ENCODE measurements at places on chromosomes 7 and 10. TPM values are rescaled to one million over a fixed set of nuclear protein-coding genes. Genes with fewer than 3 reads are reported as not detected.

DNA sequence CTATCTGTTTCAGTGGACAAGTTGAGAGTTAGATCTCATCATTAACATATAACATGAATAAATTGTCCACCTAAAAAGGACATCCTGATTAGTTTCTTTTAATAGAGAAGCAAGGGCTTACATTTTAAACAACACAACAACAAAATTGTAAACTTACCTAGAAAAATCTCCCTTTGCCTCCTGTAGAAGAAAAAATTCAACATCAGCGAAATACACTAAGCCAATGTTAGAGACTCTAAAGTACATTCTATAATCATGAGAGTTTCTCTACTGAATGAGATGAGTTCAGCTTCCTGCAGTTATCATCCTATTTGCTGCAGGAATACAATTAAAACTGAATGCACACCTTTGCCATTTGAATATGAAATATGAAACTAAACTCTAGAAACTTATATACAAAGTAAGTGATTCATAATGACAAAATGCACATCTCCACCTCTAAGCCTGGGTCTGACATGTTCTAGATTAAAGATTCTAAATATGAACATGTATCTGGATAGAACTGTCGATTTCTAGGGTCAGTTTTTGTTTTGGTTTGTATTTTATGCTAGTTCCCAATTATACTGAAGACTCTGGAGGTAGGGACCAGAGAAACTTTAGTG lies 174.8 kb downstream of the PRPF18 start:
- DNase-seq, result no peak

DNA sequence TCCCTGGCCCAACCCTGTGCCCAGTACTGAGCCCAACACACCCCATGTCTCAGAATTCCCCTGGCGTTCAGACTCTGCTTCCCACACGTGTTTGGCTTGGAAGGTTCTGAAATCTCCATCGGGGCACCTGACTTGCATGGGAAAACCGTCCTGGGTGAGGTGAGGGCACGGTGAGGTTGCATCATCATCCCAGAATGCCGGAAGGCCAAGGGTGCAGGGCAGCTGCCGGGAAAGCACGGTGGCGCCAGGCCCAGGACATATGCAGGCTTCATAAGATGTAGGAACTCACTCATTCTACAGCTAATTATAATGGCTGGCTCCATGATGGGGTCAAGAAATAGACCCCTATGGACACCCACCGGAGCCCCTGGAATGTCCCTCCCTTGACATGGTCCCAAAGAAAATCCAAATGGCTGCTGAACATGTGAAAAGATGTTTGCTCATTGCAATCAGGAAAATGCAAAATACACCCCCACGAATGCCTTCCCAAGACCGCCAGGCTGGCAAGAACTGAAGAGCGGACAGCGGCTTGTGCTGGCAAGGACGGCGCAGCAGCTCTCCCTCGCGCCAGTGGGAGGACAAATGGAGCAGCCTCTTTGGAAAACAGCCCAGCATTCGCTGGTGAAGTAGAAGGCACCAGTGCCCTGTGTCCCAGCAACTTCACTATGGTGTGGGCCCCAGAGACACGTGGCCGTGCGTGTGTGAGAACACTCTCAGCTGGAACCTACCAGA lies 2.3 kb downstream of the KNDC1 start:
- DNase-seq, result peak; percentile 17

- no peak for DNase-seq
Observed at GRCh38 chr10:14215641-14216040, 115.1 kb downstream of the FRMD4A start.

- DNase-seq, result no peak
Observed at GRCh38 chr7:8564281-8564680, 130.9 kb downstream of the NXPH1 start.

DNA sequence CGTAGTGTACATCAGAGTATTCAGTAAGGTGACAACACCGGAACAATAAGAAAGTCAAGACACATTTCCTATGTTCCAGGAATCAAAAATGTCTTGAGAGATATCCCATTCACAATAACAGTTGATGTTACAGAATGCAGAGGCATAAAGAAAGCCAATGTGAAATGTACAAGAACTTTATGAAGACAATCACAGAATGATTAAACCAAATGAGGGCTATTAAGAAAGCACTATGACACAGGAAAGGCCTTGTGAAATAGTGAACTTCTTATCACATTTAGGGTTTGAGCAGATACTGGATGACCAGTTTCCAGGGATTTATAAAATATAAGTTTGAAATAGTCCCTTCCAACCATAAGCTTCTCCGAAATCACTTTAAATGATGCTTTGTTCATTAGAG lies 52.7 kb downstream of the VWDE start:
- DNase-seq, result no peak

DNA sequence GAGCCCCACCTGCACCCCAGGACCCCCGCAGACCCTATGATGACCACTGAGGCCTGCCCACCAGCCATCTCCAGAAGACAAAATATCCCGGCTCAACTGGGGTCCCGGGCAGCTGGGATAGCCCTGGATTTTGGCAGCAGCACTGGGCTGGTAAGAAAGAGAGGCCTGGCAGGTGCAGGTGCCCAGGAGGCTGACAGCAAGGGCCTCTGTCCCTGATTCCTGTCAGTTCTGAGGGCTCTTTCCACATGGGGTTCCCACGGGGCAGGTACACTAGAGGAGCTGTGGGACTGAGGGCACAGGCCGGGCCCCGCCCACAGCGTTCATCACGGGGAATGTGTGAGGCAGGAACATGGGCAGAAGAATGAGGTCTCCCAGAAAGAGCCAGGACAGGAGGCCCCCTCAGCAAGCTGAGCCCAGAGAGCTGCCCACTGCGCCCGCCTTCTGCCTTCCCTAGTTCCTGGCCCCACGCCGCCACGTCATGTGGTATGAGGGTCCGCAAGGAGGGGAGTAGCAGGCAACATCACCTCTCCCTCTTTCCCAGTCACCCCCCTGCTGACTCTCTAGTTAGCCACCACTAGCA lies 12.8 kb upstream of the NDST2 start:
- no peak for DNase-seq

GRCh38 chr10:51048792-51049191 lies 25.5 kb upstream of the PRKG1 start:
- no peak for DNase-seq

GRCh38 chr10:119452396-119452795 lies 90.1 kb downstream of the RGS10 start:
- no peak for DNase-seq

- DNase-seq, result peak; percentile 19
Observed at GRCh38 chr10:17742918-17743317, 9.1 kb upstream of the TMEM236 start.

DNA sequence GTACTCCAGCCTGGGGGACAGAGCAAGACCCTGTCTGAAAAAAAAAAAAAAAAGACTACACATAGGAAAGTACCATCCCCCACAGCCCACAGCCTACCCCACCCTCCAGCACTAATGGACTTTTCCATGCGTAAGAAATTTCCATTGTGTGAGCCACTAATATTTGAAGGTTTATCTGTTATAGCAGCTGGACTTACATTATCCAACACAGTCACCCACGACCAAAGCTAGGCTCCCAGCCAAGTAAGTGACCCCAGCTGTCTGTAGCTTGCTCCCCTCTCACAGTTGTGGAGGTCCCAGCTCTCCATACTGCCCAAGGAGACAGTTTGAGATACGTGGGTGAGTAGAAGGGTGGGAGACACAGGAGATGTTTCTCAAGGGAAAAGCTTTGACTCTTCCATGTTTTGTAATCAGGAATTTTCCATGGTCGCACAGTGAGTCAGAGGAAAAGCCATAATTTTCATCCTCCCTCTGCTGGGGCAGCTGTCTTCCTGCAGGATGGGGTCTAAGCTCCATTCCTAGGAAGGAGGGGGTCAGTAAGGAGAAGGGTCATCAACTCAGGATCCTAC lies 57.4 kb downstream of the CAV1 start:
- no peak for DNase-seq

DNA sequence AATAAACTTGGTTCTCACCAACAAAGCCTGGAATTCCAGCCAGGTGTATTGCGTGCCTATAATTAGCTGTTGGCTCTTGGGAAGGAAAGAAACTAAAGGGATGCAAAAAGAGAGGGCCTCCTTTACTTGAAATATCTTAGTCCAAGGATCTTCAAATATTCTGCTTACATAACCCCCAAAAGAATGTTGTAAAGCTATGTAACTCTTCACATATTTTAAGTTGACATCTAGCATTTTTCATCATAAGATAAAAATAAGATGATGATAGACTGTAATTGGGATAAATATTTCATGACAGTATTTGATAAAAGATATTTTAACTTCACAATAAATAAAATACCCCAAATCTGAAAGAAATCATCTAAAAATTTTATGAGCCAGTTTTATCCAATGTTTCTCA lies 52.5 kb upstream of the SEPTIN7 start:
- DNase-seq, result no peak

DNA sequence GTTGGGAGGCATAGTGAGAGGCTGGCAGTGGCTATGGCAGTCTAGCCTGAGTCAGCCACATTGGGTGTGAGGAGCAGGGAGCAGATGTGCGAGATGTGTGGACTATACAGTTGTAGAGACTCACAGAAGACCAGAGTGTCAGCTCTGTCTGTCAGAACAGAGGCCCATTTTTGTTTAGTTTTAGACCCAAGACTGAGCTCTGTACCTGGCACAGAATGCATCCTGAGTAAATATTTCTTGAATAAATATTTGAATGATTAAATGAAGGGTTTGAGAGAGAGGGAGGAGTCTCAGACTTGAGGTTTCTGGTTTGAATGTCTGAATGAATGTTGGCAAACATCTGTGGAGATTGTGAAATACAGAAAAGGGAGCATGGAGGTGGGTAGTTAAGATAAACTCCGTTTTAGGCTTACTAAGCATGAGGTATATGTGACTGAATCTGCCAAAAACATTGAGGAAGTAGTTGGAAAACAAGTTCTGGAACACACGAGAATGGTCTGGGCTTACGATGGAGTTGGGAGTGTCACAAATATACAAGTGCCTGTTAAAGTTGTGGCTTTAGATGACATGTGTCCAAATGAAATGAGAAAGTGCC lies 3.6 kb downstream of the SEC23IP start:
- DNase-seq, result peak; percentile 80

DNA sequence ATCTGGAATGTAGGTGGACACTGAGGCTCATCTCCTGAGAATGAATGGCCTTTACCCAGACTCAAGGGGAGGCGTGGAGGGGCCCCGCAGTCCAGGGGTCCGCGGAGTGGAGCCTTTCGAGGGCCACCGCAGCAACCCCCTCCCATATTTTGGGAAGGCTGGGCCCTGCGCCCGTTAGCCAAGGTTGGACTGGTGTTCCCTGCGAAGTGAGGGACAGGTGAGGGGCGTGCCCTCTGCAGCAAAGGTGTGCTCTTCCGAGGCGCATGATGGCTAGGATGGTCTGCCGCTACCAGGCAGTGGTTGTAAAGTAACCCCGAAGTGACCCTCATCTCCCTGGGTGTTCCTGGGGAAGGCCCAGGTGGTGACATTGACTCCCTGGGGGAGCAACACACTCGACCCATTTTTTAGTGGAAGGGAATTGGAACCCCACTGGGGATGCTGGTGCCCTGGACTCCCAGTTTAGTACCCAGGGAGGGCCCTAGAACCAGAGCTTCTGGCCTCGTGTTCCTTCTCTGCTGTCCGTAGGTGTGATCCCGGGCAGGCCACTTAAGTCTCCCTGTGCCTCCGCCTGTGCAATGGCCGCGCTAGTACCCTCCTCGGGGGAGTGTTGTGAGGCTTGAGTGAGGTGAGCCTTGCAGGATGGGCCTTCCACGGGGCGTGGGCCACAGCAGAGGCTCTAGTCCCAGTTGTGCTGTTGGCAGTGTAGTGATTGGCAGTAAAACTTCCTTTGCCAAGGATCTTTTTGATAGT lies 779 bp downstream of the FAM241B start:
- peak; percentile 3 for DNase-seq

DNA sequence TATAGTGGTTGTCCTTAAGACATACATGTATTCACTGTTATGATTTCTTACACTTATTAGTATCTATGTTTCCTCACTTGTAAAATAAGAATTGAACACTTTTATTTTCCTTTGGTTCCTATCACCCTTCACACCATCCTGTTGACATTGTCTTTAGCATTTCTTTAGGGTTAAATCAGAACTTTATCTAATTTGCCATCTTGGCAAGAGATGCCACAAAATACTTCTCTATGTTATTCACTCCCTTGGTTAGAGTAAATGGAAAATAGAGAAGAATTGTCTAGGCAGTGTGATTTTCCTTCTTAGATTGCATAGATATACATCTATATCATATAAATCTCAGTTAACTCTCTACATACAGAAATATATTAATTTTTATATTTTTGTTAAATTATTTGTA lies 204.7 kb downstream of the SEMA3D start:
- DNase-seq, result peak; percentile 4

DNA sequence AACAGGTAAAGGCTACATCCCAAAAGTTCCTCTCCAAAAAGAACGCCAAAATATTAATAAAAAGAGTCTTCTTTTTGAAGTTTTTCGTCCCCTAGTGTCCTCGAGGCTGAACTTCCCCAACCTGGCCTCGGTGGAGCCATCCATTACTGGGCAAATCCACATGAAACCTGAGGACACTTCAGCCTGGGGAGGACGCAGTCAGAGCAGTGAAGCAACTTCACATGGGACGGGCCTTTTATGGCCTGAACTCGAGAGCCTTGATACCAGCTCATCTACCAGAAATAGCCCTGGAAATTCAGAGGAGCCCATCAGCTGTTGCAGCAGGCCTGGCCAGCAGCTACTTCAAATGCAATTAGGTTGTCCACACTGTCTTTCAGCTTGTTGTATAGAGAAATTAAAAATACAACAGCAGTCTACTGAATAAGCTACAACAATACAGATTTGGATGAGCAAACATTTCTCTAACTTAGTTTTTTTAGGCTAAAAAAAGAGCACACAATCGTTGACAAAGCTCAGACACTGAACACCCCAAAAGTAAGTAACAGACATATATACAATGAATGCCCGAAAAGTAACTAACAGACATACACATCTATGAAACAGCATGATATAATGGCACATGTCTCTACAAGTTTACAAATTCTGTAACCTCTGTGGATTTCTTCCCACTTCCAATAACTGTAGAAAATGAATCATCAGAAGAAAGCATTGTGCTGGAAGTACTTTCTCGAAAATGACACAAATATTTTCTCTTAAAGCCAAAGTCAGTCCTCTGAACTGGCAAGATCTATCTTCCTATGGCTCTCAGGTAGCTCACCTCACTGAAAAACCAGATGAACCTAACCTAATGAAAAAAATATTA lies at the start of gene SVIL:
Gene SVIL, minus strand, starts transcription at position 208 of the 862 bp plus-strand sequence. CDS start 79,913 bp downstream, outside the sequence.
- peak; percentile 87 for DNase-seq

- DNase-seq, result no peak
Observed at GRCh38 chr10:91856637-91857036, 52.6 kb downstream of the FGFBP3 start.

- DNase-seq, result no peak
Observed at GRCh38 chr10:19250546-19250945, 201.9 kb downstream of the MALRD1 start.

GRCh38 chr7:136339464-136339863 lies 362.3 kb upstream of the MTPN start:
- no peak for DNase-seq

The TBXAS1 gene
- not detected for total RNA-seq

The OR2A5 gene
- not detected for total RNA-seq

The LIPK gene
- not detected for total RNA-seq

The TMEM196 gene
- not detected for total RNA-seq

The SFXN2 gene
- 0.83 TPM for total RNA-seq

The ANKMY2 gene
- 11.0 TPM for total RNA-seq

The NKX6-2 gene
- total RNA-seq, result not detected

The SFMBT2 gene
- total RNA-seq, result 1.5 TPM

The TMEM176A gene
- not detected for total RNA-seq

The PITRM1 gene
- 99.0 TPM for total RNA-seq

The CRTAC1 gene
- total RNA-seq, result not detected

Measured in mammary epithelial cell (primary cell).